ENCODE measurements at places on chromosomes 2 and 18.

GRCh38 chr2:54052825-54053718 lies 62.3 kb upstream of the ACYP2 start:
- DNase-seq, result no peak

DNA sequence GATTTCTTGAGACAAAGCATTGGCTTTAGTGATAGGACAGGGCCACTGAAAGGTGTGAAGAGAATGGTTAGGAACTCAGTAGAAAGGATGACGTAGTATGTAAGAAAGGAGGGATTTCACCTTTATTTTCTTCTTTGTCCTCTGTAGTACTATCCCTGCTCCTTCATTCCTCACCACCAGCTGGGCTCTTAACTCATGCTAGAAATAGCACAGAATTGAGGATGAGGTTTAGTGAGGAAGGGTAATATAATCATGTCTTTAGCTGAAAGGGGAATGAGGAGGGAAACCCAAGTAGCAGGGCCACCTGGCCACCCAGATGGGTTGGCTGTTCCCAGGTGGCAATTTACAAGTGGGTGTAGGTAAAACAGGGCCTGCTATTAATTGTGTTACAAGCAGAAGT lies 15.2 kb downstream of the ACVR2A start:
- DNase-seq, result no peak

DNA sequence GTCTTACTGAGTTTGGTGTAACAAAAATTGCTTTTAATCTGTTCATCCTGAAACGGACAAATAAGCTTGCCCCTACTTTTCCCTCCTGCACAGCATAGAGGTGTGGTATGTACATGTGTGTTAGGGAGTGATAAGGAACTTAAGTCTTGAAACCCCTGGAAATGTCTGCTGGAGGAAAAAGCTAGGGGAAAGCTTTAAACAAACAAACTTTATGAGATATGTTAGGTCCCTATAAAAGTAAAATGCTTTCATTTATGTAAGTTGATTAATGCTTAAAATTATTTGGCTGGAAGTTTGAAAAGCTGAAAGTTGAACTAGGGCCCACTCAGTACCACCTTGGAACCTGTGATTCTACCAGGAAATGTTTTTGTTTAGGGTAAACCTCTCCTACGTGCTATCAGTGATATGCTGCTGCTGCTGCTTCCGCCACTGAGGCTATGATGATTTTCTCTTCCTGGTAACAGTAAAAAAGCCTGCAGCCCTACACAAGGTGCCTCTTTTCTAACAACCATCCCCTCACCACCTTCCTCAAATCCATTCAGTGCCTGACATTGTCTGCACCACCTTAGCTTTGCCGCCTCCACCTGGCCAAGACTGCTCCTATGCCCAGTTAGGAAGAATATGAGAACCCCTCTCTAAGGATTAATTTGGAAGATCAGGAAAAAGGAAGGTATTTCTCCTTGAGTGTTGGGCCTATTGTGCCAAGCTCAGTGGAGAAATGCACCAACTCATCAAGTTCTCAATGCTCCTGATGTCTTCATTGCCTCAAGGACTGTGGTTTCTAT lies 2.5 kb upstream of the YES1 start:
- no peak for DNase-seq

DNA sequence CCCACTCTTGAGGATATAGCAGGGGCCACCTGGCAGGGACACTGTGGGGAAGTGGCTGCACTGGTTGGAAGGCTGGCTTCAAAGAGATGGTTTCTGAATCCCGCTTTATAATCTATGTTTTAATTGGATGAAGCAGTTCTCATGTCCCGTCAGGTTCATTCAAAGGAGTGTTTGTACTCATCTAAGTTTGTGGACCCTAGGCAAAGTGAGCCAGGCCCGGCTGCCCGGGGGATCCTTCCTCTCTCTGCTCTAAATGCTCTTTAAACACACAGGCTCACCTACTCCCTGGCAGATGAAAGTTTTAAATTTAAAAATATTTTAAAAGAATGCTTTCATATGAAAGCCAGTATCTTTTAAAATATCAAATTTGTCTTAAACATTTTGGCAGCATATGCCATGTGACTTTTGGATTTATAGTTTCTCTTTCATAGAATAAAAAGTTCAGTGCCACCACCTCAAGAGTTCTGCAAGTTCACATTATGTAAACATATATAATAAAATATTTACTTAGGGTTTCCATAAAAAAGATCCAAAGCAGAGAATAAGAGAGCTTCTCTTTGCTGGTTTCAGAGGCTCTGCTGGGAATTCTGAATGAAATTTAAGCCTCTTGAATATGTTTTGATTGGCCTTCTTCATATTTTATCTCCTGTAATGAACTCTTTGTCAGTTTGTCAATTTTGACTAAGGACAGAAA lies 143.5 kb upstream of the ALPP start:
- DNase-seq, result no peak

DNA sequence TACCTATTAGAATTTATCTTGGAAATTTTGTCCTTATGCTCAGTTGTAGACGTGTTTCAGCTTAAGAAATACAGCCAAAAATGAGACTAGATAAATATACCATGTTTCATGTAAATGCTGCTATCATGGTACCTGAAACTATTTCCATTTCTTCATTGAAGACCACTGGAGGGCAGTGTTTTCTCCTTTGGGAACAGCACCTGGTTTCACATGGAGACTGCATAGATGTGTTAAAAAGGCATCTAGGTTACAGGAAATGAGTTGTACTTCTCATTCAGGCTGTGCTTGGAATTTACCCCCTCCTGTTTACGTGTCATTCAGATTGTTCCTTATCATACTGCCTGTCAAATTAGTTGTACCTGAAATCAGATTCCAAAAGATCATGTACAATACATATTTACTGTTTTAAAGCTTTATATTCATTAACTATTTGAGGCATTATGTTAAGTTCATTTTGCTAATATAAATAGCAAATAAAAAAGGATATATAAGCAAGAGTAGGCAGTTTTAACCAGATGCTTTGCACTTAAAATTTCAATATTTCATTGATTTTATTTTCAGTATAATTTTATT lies 57.3 kb upstream of the PSMD14 start:
- DNase-seq, result no peak

DNA sequence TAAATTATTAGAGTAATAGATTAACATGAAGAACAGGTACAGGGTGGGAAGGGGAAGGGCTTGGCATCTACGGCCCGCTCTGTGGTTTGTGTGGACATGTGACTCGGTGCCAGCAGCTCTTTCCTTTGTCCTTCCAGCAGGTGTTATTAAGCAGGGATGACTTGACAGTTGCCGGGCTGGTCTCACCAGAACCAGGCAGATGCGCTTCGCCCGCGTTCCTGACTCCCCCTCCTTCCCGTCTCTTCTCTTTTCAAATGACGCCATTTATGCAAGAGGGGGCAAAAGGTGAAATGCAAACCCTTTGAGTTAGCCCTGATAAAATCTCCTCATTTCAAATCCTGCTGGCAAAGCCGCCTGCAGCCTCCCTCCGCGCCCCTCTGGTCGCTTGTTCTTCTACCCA lies 38.9 kb upstream of the MGAT4A start:
- DNase-seq, result no peak

DNA sequence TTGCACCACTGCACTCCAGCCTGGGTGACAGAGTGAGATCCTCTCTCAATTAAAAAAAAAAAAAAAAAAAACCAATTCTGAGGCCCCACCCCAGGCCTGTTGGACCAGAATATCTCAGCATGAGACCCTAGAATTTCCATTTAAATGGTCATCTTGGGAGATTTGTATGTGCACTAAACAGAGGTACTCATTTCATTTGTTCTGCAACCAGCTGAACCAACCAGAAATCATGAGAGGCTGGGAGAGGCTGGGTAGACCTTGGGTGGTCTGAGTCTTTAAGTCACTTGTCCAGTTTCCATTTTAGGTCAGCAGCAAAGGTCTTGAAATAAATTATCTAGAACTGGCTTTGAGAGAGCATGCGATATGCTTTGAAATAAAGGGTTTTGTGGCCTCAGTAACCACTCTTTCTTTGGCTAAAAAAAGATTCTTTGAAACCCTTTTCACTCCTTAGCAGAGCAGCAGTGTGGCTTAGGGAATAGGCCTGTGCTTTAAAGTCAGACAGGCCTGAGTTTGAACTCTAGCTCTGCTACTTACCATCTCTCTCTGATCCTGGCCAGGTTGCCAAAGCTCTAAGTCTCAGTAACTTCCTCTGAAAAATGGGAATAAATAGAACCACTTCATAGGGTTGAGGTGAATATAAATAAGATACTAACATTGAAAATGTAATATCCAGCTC lies 52.6 kb downstream of the QPCT start:
- DNase-seq, result no peak

DNA sequence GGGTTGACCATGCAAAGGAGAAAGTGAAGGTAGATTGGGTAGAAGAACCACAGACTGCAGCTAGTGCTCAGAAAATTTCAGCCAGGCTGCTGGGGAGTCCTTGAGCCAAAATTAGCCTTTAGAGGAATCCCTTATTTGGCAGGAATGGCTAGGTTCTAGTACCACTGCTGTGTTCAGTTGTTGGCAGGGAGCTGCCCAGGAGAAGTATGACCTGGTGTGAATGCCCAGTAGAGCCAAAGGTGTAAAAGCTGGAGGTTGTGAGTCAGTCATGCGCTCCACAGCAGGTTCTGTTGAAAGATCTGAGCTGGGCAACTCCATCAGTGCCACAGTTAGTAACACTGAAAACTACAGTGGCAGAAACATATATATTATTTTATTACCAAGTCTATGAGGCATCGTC lies 36.4 kb upstream of the TBR1 start:
- no peak for DNase-seq

GRCh38 chr2:69703189-69703588 lies 38.7 kb upstream of the ANXA4 start:
- DNase-seq, result no peak

DNA sequence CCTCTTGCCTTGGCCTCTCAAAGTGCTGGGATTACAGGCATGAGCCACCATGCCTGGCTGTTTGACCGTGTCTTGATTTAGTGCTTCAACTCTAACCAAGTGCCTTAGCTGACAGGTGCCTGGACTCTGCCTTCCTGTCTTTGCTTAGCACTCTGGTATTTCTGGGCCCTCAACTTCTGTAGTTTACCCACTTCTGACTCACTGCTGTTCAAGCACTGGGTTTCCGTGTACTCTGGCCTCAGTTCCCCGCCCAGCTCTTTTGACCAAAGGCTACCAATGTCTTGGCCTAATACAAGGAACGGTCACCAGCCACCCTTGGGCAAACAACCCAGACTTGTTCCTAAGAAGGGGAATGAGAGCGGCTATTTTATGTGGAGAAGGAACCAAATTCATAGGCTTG lies 35.7 kb upstream of the CABLES1 start:
- DNase-seq, result no peak

DNA sequence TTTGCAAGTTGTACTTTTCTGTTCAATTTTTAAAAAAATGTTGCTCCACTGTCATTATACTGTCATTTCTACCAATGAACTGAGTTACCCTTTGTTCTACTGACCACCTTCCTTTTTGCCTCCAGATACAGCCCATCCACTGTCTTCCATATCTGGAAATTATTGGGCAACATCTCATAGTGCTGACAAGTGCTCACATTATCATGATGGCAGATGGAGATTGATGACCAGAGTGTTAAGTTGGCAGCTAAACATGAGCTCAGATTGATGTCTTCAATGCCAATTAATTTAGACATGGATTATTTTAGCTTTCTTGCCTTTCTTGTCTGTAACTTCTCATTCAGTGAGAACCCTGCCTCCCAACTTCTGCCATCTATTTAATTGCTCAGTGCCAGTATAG lies 76.6 kb downstream of the KIAA1328 start:
- no peak for DNase-seq

- no peak for DNase-seq
These were observed 113.2 kb upstream of the SPATS2L start for GRCh38 chr2:200193331-200193730.

GRCh38 chr18:79912994-79913831 lies 38.2 kb downstream of the SLC66A2 start:
- no peak for DNase-seq

GRCh38 chr18:78831603-78832002 lies 148.0 kb upstream of the SALL3 start:
- no peak for DNase-seq

- no peak for DNase-seq
These were observed 322.6 kb downstream of the AFF3 start for GRCh38 chr2:99819766-99820165.
